ENCODE measurements at places on chromosomes 7 and 10.

GRCh38 chr7:13050703-13051102, 363.3 kb downstream of the ARL4A start:
- no peak for DNase-seq

GRCh38 chr7:75866489-75867389, 12.1 kb upstream of the RHBDD2 start:
- peak; percentile 33 for DNase-seq

GRCh38 chr7:80869821-80870751, 48.8 kb downstream of the SEMA3C start:
- DNase-seq, result no peak

GRCh38 chr7:2134740-2135139, 98.0 kb downstream of the MAD1L1 start:
- no peak for DNase-seq

GRCh38 chr10:32190890-32191491, 134.8 kb upstream of the KIF5B start:
- DNase-seq, result no peak

DNA sequence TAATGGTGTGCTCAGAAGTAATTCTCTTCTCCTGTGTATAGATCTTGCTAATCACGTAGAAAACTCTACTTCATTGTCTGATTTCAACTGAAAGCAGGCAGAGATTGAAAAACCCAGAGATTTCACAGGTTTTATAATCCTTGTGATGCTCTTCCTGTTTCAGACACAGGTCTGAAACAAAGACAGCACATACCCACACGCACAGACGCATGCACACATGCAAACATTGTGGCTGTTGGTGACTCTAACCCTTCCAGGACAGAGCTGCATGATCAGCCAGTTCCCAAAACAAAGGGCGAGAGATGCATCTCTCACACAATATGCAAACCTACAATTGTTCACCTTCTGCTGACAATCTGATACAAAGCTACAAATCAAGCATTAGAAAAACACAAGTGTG, 11.1 kb upstream of the TFEC start:
- DNase-seq, result no peak

DNA sequence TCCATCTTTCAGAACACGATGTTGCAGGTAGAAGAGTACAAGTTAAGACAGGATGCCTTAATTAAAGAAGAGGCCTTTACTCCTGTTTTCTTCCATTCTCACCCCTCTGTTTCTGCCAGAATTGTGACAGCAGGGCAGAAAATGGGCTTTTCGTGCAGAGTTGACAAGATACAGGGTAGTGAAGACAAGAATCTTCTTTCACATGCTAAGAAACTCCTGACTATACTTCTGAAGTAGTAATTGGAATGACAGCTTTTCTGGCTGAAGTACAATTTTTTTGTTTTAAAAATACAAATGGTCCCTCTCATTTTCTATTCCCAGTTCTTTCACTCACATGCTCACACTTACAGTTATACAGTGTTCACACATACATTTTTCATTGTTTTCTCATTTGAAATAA, 22.1 kb downstream of the HDAC9 start:
- DNase-seq, result no peak

GRCh38 chr10:133378251-133379096, 588 bp upstream of the PAOX start:
- DNase-seq, result peak; percentile 41

DNA sequence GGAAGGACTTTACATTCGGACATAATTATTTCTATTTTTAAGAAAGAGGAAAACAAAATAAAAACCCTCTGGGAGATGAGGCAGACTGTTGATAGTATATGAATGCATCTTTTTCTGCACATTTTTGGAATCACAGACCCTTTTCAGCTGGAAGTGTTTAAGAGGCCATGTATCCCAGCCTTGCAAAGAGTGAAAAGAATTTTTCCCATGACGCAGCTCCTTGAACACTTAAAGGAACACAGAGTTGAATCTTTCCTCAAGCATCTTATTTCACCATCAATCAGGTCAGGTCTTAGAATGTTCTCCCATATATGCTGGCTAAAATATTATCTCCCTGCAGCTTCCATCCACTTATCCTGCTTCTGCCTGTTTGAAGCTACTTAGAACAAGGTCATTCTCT, 45.9 kb upstream of the PAPSS2 start:
- no peak for DNase-seq

GRCh38 chr7:81491573-81491972, 278.3 kb downstream of the HGF start:
- no peak for DNase-seq

- DNase-seq, result no peak
Observed at GRCh38 chr7:141663081-141663849, 38.7 kb downstream of the DENND11 start.

DNA sequence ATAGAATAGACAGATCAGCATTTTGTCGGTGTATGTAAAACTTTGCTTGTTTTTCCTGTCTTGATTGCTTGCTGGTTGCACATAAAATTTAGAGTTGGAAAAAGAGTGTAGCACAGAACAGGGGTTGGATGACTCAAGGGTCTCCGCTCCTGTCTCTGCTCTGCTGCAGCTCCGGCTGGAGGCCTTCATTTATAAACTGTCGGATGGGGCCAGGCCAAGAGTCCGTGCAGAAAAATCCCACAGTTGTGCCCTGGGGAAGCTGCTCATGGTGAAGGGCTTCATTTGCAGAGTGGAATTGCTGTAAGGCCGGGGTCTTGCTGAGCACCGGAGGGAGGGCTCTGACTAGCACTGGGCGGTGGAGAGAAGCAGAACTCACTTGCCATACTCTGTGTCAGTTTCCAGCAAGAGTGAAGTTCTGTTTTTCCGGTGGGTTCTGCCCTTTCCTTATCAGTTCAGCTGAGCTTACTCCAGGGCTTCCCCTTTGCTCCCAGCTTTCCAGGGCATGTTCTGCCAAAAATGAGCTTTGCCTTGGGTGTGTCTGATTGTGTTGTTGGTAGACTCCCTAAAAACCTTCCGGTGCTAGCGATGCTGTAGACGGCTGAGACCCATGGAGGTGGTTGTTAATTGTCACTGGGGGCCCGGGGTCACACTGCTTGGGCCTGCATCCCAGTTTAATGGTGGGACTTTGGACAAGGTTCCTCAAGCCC, 67.2 kb downstream of the CAMK1D start:
- DNase-seq, result no peak

DNA sequence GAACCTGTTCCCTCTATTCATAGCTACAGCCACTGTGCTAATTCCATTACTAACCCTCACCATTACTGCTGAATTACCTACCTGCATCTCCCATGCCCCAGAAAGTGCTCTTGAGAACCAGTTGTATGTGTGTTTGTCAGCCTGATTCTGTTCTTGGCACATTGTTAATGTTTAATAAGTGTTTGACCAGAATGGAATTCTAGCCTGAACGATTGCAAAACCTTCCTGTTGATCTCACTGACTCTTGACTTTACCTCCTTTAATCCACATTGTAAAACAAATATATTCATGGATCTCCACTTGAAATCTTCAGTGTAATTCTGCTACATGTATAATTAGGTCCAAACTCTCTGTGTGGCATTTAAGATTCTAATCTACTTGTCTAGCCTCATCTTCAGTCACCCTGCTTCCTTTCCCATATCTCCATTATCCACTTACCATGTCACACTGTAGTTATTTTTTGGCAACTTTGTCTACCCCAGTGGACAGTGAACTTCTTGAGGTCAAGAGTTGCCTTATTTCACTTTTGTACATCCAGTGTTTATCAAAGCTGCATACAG, 4.9 kb downstream of the ZNF277 start:
- no peak for DNase-seq

DNA sequence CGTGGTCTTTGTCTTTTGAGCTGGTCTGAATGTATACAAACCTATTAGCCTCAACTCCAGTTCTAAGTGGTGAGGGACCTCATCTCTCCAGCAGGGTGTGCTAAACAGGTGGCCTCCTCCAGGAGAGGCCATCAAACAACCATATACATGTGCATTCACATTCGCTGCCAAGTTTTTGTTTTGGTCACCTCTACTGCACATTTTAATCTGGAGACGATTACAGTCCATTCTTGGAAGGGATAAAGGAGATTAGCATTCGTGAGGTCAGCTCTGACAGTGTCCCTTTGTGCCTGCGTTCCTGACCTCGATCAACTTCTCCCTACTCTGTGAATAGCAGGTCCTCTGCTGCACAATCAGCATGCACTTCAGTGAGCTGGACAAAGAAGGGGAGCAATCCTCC, 60.8 kb downstream of the RHOBTB1 start:
- DNase-seq, result no peak

- no peak for DNase-seq
Observed at GRCh38 chr7:42843205-42843800, 68.6 kb downstream of the C7orf25 start.

DNA sequence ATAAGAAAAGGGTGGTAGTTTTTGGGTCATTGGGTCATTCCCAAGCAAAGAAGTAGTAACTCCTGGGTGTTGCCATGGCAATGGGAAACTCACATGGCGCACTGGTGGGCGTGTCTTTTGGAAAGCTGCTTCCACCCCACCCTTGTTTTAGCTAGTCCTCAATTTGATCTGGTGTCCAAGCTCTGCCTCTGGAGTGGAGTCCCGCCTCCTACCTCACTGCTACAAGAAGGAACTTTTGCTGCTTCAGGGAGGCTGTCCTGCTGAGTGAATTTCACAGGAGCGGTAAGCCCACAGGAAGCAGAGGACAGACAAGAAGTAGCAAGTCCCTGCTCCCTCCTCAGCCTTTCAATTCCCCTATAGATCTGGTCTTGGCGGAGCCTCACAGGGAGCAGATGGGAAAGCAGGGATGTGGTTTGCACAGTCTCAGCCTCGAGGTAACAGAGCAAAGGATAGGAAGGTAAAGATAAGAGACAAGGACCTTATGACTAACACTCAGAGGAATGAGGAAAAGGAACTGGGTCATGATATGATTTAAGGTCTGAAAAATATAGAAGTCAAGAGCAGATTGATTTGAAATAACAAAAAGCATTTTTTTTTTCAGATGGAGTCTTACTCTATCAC, 700.3 kb downstream of the TNS3 start:
- DNase-seq, result no peak

- DNase-seq, result no peak
Observed at GRCh38 chr7:31058122-31058521, 6.0 kb downstream of the ADCYAP1R1 start.

DNA sequence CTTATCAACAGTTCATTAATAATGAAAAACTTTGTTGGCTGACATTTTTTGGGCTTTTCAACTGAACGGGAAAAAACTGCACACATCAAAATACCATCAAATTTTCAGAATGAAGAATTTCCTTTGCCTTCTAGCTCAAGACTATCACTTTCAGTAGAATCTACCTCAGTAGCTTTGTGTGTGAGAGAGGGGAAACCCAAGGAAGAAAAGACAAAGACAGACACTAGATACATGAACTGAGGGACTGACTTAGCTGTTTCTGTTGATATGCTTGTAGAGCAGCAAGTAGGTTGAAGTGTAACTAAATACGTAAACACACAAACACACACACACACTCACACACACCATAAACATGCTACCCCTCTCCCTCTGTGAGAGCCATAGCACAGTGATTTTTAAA, 257.1 kb downstream of the CDK14 start:
- no peak for DNase-seq

DNA sequence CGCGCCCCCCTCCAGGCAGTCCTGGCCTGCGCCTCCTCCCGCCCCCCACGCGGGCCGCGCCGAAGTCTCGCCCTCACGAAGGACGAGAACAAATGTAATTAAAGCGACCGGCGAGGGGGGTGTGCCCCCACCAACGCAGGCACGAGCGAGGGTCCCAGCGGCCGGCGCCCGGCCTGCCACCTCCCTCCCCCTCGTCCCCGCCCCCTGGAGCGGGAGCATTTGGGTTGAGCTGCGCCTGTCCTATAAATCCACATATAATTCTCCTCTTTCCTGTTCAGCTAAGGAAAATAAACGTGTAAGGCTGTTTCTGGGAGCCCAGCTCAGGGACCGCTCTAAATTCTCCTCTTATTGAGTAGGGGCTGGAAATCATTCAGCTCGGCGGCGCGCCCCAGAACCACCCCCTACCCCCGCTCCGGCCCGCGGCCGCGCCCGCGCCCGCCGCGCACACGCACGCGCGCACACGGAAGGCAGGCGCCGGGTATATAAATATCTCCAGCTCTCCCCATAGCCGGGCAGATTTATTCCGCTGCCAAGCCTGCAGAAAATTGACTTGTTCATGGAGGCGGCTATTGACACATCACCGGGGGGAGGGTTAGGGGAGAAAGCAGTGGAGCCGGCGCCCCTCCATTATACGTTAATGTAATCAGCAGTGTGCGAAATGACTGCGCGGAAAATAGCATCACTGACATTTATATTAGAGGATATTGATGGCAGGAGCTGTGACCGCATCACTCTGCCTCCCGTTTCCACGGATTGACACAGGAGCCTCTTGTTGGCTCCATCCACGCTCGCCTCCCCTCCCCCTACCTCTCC, 61.6 kb upstream of the BTRC start:
- no peak for DNase-seq

GRCh38 chr7:4013793-4014192, 668.3 kb upstream of the FOXK1 start:
- DNase-seq, result no peak

GRCh38 chr10:67836488-67836887, 1.5 kb downstream of the DNAJC12 start:
- DNase-seq, result no peak

- peak; percentile 44 for DNase-seq
Observed at GRCh38 chr7:5596046-5596895, 172.6 kb upstream of the TNRC18 start.

DNA sequence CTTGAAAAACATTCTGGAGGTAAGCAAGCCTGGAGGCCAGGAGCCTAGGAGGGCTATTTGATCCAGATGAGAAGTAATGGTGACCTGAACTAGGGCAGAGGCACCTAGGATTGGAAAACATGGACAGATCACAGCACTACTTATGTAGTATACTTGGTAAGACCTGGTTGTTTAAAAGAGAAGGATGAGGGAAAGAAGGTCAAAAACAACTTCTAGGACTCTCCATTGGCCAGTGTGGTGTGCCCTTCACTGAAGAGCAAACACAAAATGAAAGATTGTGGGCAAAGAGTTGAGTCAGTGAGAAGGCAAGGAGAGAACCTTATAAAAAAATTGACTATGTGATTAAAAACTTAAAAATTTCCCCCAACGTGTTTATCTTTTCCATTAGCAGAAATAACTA, 14.3 kb downstream of the ANKRD1 start:
- DNase-seq, result no peak

GRCh38 chr7:31747553-31747952, 60.5 kb downstream of the PPP1R17 start:
- DNase-seq, result no peak

DNA sequence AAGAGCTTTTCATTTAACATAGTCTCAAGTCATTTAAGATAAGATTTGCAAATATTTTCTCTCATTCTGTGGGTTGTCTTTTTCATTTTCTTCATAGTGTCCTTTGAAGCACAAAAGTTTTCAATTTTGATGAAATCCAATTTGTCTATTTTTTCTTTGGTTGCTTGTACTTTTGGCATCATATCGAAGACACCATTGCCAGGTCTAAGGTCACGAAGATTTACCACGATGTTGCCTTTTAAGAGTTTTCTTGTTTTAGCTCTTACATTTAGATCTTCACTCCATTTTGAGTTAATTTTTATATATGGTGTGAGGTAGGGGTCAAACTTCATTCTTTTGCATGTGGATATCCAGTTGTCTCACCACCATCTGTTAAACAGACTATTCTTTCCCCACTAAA, 34.7 kb downstream of the TMEM270 start:
- DNase-seq, result no peak

- DNase-seq, result no peak
Observed at GRCh38 chr7:81659697-81660395, 110.0 kb downstream of the HGF start.

GRCh38 chr10:34280599-34281374, 534.3 kb downstream of the PARD3 start:
- DNase-seq, result no peak

- DNase-seq, result no peak
Observed at GRCh38 chr7:24885716-24886115, 94.3 kb downstream of the OSBPL3 start.

All from activated CD4-positive, alpha-beta T cell treated with anti-CD3 and anti-CD28 coated beads for 1 hour (primary cell).